ENCODE measurements at places on chromosomes 5 and 9. TPM values are rescaled to one million over a fixed set of nuclear protein-coding genes. Genes with fewer than 3 reads are reported as not detected.

- no peak overlapping the region for H3K27ac ChIP-seq
- H3K4me1 ChIP-seq: no peaks in the 10 kb centered on the region
These were observed 307.9 kb downstream of the CSNK1G3 start for GRCh38 chr5:123819833-123820232.

DNA sequence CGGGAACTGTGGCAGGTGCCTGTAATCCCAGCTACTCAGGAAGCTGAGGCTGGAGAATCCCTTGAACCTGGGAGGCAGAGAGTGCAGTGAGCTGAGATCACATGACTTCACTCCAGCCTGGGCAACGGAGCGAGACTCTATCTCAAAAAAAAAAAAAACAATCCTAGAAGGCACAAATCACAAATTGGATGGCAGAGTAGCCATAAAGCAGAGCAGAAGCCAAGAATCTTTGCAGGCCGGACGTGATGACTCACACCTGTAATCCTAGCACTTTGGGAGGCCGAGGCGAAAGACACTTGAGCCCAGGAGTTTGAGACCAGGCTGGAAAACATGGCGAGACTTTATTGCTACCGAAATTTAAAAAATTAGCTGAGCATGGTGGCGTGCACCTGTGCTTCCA, 9.2 kb upstream of the FUBP3 start:
- no peak for DNase-seq
- no peak overlapping the region for H3K4me3 ChIP-seq
- H3K4me1 ChIP-seq: peaks cover 4% of the 10 kb centered on the region
- H3K27me3 ChIP-seq: no peaks in the 10 kb centered on the region
- no peak overlapping the region for H3K27ac ChIP-seq

- no peak overlapping the region for H3K27ac ChIP-seq
- peaks cover 9% of the 10 kb centered on the region for H3K27me3 ChIP-seq
- H3K4me3 ChIP-seq: no peak overlapping the region
- H3K4me1 ChIP-seq: peaks cover 18% of the 10 kb centered on the region
- no peak for DNase-seq
- H3K36me3 ChIP-seq: no peaks in the 10 kb centered on the region
These were observed 23.5 kb upstream of the ENHO start for GRCh38 chr9:34546102-34546833.

- peaks cover 34% of the 10 kb centered on the region for H3K4me1 ChIP-seq
- H3K4me3 ChIP-seq: peak overlapping the region; percentile 47
- H3K27ac ChIP-seq: no peak overlapping the region
These were observed 880 bp upstream of the UBAC1 start for GRCh38 chr9:135961811-135962695.

GRCh38 chr5:1423901-1424603, 21.2 kb downstream of the SLC6A3 start:
- peaks cover 9% of the 10 kb centered on the region for H3K27me3 ChIP-seq
- no peak overlapping the region for H3K4me3 ChIP-seq
- no peak overlapping the region for H3K27ac ChIP-seq
- no peaks in the 10 kb centered on the region for H3K36me3 ChIP-seq
- no peak for DNase-seq

GRCh38 chr5:135133698-135134515, 99.9 kb upstream of the PITX1 start:
- H3K4me1 ChIP-seq: peaks cover 53% of the 10 kb centered on the region
- H3K27me3 ChIP-seq: no peaks in the 10 kb centered on the region
- DNase-seq: peak; percentile 72
- no peaks in the 10 kb centered on the region for H3K36me3 ChIP-seq

DNA sequence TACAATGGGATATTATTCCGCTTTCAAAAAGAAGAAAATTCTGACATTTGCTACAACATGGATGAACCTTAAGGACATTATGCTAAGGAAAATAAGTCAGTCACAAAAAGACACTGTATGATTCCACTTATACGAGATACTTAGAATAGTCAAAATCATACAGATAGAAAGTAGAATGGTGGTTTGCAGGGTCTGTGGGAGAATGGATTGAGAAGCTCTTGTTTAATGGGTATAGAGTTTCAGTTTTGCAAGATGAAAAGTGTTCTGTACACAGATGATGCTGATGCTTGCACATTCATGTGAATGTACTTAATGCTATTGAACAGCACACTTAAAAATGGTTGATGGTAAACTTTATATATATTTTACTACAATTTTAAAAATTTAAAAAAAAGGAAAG, 2050.7 kb upstream of the WWC1 start:
- H3K36me3 ChIP-seq: no peaks in the 10 kb centered on the region
- H3K4me1 ChIP-seq: no peaks in the 10 kb centered on the region
- H3K27me3 ChIP-seq: no peaks in the 10 kb centered on the region
- H3K27ac ChIP-seq: no peak overlapping the region
- DNase-seq: no peak

Gene SHOC1
- not detected for total RNA-seq

Gene TSSK1B
- total RNA-seq: not detected

Gene GRIN1
- total RNA-seq: not detected
